ENCODE measurements at places on chromosomes 4 and X.

DNA sequence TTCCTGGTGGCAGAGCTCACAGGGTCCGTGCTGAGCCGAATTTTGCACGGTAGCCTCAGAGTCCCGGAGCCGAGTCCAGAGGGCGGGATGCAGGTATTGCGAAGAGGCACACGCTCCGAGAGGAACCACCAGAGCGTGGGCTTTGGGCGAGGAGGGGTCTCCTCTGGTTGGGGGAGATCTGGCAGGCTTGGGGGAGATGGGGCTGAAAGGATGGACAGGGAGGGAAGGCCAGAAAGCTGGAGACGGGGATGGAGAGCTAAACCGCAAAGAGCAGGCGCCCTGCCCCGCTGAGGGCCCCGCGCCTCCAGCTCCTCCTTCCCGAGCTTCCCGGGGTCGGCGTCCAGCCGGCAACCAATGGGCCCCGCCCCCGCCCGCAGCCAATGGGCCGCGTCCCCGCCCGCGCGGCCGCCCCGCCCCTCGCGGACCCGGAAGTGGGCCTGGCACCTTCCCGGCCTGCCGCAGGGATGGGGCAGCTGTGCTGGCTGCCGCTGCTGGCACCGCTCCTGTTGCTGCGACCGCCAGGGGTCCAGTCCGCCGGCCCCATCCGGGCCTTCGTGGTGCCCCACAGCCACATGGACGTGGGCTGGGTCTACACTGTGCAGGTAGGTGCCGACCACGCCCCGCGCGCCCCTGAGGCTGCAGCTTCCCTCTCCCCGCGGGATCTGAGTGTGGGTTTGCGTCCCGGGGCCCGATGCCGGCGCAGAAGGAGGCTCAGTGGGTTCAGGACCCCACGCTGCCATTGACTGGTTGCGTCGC, at the start of gene MAN2B2:
MAN2B2 (plus strand) TSS at position 443 of the 756 bp plus-strand sequence; CDS start at position 465, 22 bp downstream.
- DNase-seq: peak; percentile 70

DNA sequence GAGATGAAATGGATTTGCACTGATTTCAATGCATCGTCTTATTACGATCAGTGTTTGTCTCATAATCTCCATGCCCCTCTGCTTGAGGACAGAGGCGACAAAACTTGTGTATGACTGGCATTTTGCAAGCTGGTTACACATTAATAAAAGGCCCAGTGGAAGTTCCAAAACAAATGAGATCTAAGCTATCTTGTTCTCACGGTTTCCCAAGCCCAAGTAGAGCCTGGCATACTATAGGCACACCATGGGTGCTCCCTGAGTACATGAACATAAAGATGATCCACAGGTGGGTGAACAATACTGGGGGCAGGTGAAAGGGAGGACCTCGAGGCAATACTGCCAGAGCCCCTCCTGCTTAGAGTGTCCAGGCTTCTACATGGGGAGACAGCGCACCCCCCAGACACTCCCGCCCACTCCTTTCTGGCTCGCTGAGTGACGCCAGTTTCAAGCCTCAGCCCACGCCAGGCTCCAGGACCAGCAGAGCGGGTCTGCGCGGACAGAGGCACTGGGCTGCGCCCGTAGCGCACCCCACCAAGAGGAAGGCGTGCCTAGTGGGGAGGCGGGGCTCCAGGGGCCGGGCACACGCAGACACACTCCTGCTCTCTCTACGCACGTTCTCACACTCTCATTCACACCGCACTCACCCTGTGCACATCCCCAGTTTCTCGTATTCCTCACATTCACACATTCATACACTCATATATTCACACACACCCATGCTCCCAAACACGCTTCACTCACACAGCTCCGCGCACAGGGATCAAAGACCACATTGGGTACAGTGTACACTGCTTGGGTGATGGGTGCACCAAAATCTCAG, 8.9 kb upstream of the GSX2 start:
- DNase-seq: no peak

GRCh38 chr4:54384563-54384962, 155.5 kb downstream of the PDGFRA start:
- DNase-seq: peak; percentile 70

- DNase-seq: no peak
These were observed 3.9 kb downstream of the RBM10 start for GRCh38 chrX:47148946-47149345.

- DNase-seq: no peak
These were observed 239.0 kb downstream of the SLITRK2 start for GRCh38 chrX:146056511-146057081.

GRCh38 chr4:119246177-119246733, 33.7 kb downstream of the USP53 start:
- no peak for DNase-seq

- DNase-seq: no peak
These were observed 127.3 kb upstream of the HUWE1 start for GRCh38 chrX:53813670-53814440.

DNA sequence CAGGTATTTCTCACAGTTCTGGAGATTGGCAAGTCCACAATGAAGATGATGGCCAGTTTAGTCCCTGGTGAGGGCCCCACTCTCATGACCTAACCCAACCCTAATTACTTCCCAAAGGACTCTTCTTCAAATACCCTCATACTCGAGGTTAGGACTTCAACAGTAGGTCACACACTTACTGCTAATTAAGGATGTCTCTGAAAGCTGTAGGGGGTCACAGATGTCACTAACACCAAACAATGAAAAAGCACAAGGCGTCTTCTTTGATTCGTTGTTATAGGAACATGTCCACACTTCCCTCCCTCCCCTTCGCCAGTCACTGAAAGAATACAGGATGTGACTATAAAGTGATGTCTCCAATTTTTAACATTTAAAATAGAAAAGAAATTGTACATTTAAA, 309.7 kb downstream of the PACRGL start:
- no peak for DNase-seq

- DNase-seq: peak; percentile 38
These were observed 1.1 kb downstream of the MOB1B start for GRCh38 chr4:70903291-70903603.

- DNase-seq: no peak
These were observed 299.3 kb downstream of the KCTD8 start for GRCh38 chr4:44149282-44149681.

DNA sequence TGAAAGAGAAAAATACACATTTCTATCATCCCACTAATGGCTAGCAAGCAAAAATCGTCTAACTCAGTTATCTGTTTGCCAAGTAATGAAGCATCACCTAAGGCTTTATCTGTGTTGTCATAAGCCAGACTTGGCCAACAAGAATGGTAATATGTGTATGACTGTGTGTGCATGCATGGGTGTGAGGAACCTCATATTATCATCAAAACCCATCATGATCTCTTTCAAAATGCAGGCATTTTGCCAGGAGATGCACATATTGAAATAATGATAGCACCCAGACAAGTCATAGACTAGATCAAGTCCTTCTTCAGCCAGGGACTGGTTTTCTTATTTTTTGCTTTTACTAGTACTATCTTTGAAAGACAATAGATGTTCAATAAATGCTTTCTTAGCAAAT, 172.5 kb upstream of the FMR1 start:
- DNase-seq: no peak

DNA sequence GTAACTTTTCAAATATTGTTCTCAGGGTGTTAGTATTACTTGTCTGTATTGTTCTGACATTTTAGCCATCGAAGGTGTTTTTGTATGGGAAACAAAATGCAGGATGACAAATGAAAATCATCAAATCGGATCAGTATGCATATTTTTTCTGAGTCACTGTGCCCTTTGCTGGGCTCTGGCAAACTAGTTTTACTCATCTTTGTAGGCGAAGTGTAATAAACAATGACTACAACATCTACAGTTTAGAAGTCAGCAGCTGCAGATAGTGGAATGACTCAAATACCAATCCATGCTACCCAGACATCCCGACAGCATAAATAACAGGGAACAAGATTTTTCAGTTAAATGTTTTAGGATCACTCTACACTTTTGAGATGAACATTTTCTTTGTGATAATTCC, 557.3 kb upstream of the TENM3 start:
- DNase-seq: no peak

DNA sequence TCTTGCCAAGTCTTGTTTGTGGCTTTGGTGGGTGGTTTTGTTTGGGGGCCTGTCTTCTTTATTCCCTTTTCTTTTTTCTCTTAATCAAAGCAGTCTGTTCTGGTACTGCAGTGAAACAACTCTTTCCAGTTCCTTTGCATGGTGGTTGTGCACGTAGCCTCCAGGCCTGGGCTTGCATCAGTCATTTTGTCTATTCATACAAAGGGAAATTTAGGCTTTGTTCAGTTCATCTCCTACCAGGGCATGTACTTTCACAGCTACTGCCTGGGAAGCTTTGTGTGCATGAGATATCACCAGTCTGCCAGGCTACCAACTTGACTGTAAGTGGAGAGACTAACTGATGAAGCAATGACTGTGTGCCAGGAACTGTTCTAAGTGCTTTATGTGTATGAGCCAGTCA, 8.5 kb downstream of the TRIM2 start:
- DNase-seq: peak; percentile 61

DNA sequence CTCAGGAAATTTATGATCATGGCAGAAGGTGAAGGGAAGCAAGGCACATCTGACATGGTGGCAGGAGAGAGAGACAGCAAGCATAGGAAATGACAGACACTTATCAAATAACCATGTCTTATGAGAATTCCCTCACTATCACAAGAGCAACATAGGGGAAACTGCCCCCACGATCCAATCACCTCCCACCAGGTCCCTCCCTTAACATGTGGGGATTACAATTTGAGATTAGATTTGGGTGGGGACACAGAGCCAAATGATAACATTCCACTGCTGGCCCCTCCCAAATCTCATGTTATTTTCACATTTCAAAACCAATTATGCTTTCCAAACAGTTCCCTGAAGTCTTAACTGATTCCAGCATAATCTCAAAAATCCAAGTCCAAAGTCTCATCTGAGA, 8.2 kb upstream of the TMA16 start:
- DNase-seq: no peak

DNA sequence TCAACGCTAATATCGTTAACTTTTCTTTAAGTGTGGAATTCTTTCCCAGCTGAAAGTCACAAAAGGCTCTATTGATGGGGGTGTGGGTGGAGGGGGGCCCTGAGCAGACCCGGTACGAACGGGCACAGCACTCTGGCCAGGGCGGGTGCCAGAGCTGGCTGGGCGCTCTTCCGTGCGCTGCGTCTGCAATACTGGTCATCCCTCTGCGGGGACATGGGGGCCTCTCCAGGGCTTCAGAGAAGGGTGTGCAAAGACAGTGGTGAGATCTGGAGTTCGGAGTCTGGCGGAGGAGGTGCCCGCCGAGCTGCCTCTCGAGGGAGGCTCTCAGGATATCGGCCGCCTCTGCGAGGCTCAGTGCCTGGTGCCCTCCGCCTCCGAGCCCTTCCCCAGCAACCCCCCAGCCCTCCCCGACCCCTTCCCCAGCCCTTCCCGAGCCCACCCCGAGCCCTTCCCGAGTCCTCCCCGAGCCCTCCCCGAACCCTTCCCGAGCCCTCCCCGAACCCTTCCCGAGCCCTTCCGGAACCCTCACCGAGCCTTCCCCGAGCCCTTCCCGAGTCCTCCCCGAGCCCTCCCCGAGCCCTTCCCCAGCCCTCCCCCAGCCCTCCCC, 34.3 kb downstream of the FGFRL1 start:
- DNase-seq: no peak

DNA sequence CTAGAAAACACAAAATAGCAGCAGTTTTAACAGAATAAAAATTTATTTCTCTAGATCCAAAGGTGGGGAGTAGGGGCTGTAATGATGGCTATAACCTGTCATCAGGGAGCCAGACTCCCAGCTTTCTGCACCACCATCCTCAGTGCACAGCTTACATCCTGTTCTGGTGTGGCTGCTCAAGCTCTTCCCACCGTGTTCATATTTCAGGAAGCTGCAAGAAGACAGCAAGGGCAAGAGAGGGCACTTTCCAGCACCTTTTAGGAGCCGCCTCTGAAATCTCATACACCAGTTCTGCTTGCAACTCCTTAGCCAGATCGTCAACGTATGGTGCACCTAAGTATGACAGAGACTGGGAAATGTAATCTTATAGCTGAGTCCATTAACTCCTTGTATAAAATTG, 253.7 kb downstream of the CENPC start:
- DNase-seq: no peak

DNA sequence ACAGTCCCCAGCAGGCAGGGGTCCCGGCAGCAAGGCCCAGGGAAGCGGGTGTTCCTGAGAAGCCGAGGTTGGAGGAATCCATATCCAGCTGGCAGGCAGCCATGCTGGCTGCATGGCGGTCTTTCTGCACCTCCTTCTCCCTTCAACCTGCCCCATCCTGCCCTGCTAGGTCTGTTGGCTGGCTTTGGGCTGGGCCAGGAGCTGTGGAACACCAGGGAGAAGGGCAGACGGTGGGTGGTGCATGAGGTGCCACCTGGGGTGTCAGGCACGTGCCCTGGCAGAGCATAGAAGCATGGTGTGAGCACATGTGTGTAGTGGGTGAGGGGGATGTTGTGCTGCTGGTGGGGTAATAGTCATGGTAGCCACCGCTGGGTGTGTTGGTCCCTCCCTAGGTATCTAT, 150.1 kb downstream of the PJA1 start:
- DNase-seq: no peak

DNA sequence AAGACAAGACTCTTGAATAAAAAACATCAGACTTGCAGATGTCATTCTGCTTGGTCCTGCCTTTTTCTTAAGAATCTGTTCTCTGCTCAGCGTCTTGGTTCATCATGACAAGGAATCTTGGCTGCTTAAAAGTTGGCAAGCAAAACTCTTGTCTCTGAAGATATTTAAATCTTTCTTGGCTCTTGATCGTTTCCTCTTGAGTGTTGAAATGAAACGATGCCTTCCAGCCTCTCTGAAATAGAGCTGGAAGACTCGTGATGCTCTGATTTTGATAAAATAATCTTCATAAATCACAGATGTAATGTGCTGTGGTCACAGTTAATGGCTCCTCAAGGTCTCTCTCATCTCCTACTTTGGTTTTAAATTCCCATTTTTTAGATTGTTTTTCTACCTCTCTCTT, 39.9 kb upstream of the TMEM192 start:
- no peak for DNase-seq

Measured in pons (tissue), 1 donor.